ENCODE measurements at places on chromosomes 1 and 21.

- no peaks in the 10 kb centered on the region for H3K27me3 ChIP-seq
- DNase-seq: no peak
- peak overlapping the region; percentile 85 for H3K4me3 ChIP-seq
- no peaks in the 10 kb centered on the region for H3K36me3 ChIP-seq
- H3K27ac ChIP-seq: peak overlapping the region; percentile 93
These were observed 9.3 kb upstream of the MMEL1 start for GRCh38 chr1:2642131-2642559.

- H3K27ac ChIP-seq: no peak overlapping the region
- DNase-seq: no peak
- H3K27me3 ChIP-seq: no peaks in the 10 kb centered on the region
- no peaks in the 10 kb centered on the region for H3K4me1 ChIP-seq
- no peaks in the 10 kb centered on the region for H3K36me3 ChIP-seq
- no peak overlapping the region for H3K4me3 ChIP-seq
These were observed 145.6 kb downstream of the FMN2 start for GRCh38 chr1:240237305-240237721.

GRCh38 chr1:178188306-178188705 lies 94.4 kb downstream of the RASAL2 start:
- H3K36me3 ChIP-seq: no peaks in the 10 kb centered on the region
- no peak for DNase-seq
- H3K27ac ChIP-seq: no peak overlapping the region
- H3K4me3 ChIP-seq: no peak overlapping the region
- H3K4me1 ChIP-seq: no peaks in the 10 kb centered on the region

- H3K27me3 ChIP-seq: no peaks in the 10 kb centered on the region
- no peak overlapping the region for H3K4me3 ChIP-seq
- DNase-seq: no peak
- peaks cover 10% of the 10 kb centered on the region for H3K4me1 ChIP-seq
- H3K36me3 ChIP-seq: peaks cover 11% of the 10 kb centered on the region
These were observed 16.0 kb downstream of the LRIG2 start for GRCh38 chr1:113088972-113089371.

GRCh38 chr1:208243527-208243966 lies 637 bp downstream of the PLXNA2 start:
- H3K4me3 ChIP-seq: peak overlapping the region; percentile 70
- peaks cover 53% of the 10 kb centered on the region for H3K27me3 ChIP-seq
- DNase-seq: no peak
- H3K36me3 ChIP-seq: no peaks in the 10 kb centered on the region

GRCh38 chr1:160772331-160772730 lies 23.6 kb upstream of the LY9 start:
- no peaks in the 10 kb centered on the region for H3K27me3 ChIP-seq
- H3K4me3 ChIP-seq: no peak overlapping the region
- peaks cover 3% of the 10 kb centered on the region for H3K36me3 ChIP-seq
- H3K27ac ChIP-seq: no peak overlapping the region
- peaks cover 67% of the 10 kb centered on the region for H3K4me1 ChIP-seq

DNA sequence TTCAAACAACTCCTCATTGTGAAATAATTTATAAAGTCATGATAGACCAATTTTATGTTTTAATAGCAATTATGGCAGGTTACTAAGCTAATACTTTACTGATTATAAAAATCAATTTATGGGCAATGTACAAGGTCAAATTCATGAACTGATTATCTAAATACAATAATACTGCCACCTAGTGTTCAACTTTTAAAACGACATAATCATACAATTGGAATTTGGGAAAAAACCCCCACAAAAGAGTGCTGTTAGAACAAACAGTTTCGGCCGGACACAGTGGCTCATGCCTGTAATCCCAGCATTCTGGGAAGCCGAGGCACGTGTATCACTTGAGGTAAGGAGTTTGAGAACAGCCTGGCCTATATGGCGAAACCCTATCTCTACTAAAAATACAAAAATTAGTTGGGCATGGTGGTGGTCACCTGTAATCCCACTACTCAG lies 14.0 kb downstream of the GTF2B start:
- no peak overlapping the region for H3K27ac ChIP-seq
- DNase-seq: no peak
- peaks cover 21% of the 10 kb centered on the region for H3K36me3 ChIP-seq

GRCh38 chr1:205506409-205507200 lies 2.1 kb downstream of the CDK18 start:
- peaks cover 6% of the 10 kb centered on the region for H3K4me1 ChIP-seq
- H3K36me3 ChIP-seq: no peaks in the 10 kb centered on the region
- no peak overlapping the region for H3K4me3 ChIP-seq
- no peak for DNase-seq
- no peak overlapping the region for H3K27ac ChIP-seq

DNA sequence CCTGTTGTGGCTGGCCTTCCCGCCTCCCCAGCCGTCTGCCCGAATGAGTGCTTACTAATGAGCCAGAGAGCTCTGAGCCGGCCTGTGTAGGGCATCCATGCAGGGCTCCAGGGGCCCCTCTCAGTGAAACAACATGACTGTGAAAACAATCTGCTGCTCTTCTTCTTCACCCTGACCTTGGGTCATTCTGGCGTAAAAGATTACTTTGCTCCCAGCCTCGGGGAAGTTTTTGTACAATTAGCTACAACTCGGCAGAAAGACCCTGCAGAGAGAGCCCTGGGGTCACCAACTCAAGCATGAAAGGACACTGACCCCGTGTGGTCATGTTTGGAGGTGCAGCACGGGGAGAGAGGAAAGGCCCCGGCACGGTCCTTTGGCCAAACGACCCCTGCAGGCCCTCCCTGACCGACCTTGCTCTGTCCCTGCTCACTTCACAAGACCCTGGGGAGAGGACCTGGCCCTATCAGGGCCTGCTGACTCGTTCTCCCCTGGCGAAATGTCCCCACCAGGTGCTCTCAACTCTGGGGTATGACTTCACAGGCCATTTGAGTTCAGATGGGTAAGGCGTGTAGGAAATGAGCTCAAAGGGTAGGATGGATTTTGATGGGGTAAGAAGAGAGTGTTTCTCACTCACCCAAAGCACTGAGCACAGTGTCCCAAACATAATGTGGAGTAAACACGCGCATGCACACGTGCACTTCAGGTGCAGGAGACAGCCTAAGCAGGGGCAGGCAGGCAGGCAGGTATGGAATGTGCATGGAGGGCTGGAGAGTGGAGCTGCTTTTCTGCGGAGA lies 22.9 kb upstream of the FAM20B start:
- H3K27ac ChIP-seq: no peak overlapping the region
- H3K27me3 ChIP-seq: peaks cover 5% of the 10 kb centered on the region
- no peak overlapping the region for H3K4me3 ChIP-seq
- H3K4me1 ChIP-seq: peaks cover 13% of the 10 kb centered on the region
- DNase-seq: peak; percentile 27

Measured in activated T-helper 1 cell treated with anti-CD3 and anti-CD28 coated beads, Interleukin-12 subunit alpha, Interleukin-12 subunit beta, Interleukin-2, Interleukin-4 antibody, amounts not matched to agents 30 ng/mL and 10 ng/mL and 1 ng/mL, durations not matched to agents 14 hours and 24 hours and 36 hours (primary cell).